ENCODE measurements at places on chromosomes 16 and 17.

DNA sequence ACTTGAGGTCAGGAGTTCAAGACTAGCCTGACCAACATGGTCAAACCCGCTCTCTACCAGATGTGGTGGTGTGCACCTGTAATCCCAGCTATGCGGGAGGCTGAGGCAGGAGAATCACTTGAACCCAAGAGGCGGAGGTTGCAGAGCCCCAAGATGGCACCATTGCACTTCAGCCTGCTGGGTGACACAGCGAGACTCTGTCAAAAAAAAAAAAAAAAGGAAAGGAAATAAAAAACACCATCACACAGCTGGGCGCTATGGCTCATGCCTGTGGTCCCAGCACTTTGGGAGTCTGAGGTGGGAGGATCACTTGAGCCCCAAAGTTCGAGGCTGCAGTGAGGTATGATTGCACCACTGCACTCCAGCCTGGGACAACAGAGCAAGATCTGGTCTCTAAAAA, 13.3 kb upstream of the SBK1 start:
- peak; percentile 33 for DNase-seq

- no peak for DNase-seq
Observed at GRCh38 chr16:84836234-84836647, 16.5 kb downstream of the CRISPLD2 start.

- DNase-seq: peak; percentile 45
Observed at GRCh38 chr17:20234276-20234675, 225.1 kb downstream of the SPECC1 start.

DNA sequence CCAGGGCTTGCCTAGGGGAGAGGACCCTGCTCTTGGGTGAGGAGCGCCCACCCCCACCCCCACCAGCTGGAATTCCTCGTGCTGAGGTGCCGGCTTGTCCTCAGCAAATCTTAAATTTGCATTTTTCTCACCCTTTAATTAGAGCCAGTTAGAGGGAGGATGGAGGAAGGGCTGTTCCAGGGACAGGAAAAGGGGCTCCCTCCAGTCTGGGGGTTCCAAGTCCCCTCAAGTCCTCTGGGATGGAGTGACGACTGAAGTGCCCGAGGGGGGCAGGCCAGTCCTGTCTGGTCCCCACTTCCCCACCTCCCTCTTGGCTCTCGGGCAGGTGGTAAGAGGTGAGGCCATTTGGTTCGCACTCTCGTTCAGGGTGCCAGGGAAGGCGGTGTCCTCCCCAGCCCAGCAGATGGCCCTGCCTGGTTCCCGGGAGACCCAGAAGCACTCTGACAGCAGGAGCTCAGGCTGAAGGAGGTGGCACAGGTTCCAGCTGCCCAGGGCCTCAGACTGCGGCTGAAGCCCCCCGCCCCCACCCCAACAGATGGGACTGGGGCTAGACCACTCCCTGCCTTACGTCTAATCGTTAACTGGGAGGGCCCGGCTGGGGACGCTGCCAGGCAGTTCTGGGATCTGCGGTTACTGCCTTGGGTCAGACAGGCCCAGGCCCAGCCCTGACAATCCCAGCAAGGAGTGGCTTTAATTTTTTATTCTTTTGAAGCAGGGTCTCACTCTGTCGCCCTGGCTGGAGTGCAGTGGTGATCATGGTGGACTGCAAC, 2.2 kb downstream of the RAB26 start:
- peak; percentile 57 for DNase-seq

DNA sequence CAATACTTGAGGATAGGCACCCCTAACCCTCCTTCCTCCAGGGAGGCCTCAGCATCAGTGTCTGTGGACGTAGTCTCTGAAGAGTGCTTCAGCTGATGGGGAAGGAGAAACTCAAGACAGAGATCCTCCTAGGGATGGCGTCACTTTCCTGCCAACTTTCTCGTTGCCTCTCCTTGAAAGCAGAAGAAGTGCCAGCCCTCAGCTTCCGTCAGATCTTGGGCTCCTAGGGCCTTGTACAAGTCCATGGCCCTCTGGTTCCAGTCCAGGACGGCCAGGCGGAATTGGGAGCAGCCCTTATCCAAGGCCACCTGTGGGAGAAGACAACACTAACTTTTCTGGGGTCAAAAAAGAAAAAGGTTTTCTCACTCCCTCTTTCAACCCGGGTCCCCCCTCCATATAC, 1.3 kb downstream of the SAT2 start:
- DNase-seq: no peak

DNA sequence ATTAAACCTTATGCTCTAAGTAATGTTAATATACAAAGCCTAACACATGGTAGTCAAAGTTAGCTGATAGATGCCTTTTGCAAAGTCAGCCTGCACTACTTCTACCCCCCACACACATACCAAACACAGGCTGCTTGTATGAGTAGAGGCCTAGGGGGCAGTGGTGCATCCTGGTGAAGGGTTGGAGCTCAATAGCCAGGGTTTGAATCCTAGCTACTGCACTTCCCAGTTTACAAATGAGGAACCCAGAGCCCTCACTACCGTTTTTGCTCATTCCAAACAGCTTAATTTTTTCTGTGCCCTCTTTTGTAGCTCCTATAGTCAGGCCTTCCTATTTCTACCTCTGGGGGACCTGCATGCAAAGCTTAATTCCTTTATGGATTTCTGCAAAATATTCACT, 18.9 kb upstream of the HYDIN start:
- DNase-seq: no peak

- DNase-seq: no peak
Observed at GRCh38 chr17:47257651-47258339, 4.2 kb downstream of the ITGB3 start.

GRCh38 chr17:65176646-65177409, 39.7 kb downstream of the RGS9 start:
- no peak for DNase-seq

DNA sequence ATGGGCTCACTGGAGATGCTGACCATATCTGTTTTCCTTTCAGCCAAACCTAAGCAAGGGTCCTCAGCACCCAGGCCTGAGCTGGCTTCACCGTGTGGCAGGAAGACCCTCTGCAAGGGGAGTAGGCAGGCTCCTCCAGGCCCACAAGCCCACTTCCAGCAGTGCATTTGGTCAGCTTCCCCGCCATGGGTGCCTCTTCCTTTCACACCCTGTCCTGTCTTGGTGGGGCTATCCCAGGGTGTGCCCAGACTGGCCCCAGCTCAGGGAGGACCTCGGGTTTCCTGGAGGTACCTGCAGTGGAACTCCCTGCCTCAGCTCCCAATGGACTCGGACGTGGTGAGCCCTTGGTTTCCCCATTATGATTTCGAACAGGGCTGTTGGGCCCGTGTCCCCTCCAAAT, 12.7 kb upstream of the KRTAP17-1 start:
- no peak for DNase-seq

DNA sequence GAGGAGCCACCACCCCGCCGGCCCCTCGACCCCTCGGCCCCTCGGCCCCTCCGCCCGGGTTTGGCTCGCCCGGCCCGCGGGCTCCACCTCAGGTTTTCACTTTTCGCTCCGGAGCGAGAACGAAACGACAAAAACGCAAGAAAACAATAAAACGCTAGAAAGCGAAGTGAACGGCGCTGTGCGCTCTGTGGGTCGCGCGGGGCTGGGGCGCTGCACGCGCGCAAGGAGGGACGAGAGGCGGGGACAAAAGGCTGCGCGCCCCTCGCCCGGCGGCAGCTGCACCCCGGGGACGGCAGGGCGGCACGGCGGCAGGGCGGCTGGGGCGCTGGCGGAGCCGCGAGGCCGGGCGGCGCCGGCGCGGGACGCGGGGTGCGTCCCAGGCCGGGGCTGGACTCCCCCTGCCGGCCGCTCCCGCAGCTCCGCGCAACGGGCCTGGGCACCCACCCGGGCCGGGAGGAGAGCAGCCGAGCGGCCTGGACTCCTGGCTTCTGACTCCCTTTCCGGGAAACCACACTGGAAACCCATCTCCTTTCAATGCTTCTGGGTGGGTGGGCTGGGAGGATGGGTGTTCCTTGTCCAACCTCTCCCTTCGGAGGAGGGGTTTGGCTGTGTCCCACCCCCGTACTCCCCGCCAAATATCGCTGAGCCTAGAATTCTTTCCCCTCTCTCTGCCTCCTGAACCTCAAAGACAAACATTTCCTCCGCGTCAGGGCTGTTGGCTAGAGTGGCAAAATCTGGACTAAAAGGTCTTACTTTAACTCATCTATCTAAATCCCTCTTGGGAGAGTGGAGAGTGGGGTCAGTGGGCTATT, 9.9 kb downstream of the TBX2 start:
- peak; percentile 63 for DNase-seq

DNA sequence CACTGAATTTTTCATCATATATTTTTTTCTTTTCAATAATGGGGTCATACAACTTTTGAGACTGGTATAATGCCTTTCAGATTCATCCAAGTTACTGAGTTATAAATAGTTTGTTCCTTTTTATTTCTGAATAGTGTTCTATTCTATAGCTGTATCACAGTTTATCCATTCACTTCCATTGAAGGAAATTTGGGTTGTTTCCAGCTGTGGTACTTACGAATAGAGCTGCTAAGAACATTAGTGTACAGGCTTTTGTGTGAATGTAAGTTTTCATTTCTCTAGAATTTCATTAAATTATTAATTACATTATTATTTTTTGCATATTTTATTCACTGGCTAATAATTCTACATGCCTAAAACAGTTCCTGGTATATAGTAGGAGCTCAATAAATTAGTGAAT, 52.9 kb downstream of the SNTB2 start:
- no peak for DNase-seq

DNA sequence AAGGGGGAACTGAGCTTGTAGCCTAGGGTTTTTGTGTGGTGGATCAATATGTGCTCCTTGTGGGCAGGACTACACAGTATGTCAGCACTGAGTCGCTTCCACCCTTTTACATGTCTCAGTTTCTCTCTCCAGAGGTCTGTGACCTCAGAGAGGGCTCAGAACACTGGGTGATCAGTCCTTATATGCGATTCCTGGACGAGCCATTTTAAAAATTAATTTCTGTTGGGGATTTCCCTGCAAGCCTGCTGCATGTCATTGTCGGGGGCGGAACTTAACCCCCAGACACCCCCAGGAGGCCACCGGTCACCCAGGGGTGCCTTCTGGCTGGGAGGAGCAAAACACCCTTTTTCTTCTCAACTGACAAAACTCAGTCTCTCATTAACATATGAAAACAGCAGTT, 14.1 kb downstream of the DHRS7B start:
- no peak for DNase-seq

GRCh38 chr16:68236137-68236825, 354 bp upstream of the ESRP2 start:
- DNase-seq: peak; percentile 52

GRCh38 chr16:12758031-12758669, 45.5 kb downstream of the CPPED1 start:
- no peak for DNase-seq

DNA sequence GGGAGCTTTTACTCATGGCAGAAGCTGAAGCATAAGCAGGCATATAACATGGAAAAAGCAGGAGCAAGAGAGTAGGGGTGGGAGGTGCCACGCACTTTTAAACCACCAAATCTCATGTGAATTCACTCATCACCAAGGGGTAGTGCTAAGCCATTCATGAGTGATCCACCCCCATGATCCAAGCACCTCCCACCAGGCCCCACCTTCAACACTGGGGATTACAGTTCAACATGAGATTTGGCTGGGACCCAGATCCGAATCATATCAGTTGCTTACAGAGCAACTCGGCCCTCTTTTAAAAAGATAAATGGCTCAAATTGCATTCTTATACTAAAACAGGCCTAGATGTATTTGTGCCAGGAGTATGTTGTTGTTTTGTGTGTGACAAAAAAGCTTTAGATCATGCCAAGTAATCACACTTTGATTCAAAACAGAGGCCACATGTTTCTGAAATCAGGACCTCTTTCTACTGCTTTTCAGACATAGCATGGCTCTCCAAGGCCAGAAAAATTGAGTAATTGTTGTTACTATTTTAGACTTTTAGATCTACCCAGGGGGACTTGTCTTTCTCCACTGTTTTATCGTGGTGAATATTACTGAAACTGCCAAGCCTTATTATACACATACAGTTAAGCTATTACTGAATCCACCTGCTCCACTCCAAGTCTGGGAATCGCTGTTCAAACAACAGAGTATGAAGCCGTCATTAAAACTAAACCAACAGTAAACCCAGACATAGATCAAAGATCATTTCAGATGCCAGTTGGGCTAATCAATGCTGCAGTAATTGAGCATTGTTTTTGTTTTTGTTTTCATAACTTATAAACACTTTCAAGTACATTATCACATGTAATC, 163.3 kb downstream of the KCNJ2 start:
- DNase-seq: no peak

- DNase-seq: no peak
Observed at GRCh38 chr16:22001591-22001990, 675 bp upstream of the PDZD9 start.

GRCh38 chr16:4257646-4258556, 14.9 kb downstream of the TFAP4 start:
- no peak for DNase-seq

GRCh38 chr16:70778901-70779309, 22.1 kb downstream of the VAC14 start:
- no peak for DNase-seq

- peak; percentile 91 for DNase-seq
Observed at GRCh38 chr17:38703742-38704605, 1.1 kb upstream of the MLLT6 start.

GRCh38 chr16:58923094-58923493, 189.0 kb upstream of the GOT2 start:
- DNase-seq: no peak

- no peak for DNase-seq
Observed at GRCh38 chr17:19317359-19318095, 45.0 kb downstream of the B9D1 start.

GRCh38 chr16:5056352-5056751, 9.4 kb downstream of the C16orf89 start:
- peak; percentile 63 for DNase-seq

DNA sequence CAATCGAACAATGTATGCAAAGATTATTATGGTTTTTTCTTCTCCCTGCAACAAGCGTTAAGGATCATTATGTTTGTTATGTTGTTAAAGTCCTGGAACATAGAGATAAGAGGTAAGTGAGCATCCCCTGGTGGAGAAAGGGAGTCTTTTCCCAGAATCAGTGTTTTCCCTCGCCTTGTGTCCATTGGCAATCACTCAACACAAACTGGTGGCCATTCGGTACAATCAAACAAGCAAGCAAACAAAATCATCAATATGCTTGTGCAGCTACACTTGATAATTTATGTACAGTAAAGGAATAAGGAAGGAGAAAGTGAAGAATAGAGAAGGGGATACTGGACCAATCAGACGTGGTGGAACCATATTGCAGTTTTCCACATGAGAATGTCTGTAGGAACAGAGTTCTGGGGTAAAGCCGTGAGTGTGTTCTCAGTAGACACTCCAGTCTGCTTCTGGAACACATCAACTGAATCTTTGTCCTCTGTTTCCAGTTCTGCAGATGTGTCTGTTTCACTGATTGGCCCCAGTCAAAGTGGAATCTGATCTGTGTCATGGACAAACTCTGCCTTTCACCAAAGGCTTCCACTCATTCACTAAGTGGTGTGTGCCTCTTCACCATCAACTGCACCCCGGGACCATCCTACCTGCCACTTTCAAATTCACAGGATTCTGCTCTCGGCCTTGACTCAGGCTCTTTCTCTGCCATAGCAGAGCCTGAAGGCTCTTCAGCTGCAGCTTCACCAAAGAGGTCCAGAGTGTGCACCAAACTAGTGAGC, 169.5 kb downstream of the AHSP start:
- no peak for DNase-seq

Measured in stimulated activated naive CD8-positive, alpha-beta T cell treated with anti-CD3 and anti-CD28 coated beads, Interleukin-15, Interleukin-2, amounts not matched to agents 100 U/mL and 50 U/mL, for 24 hours (primary cell).